ENCODE measurements at places on chromosomes 11 and 22.

DNA sequence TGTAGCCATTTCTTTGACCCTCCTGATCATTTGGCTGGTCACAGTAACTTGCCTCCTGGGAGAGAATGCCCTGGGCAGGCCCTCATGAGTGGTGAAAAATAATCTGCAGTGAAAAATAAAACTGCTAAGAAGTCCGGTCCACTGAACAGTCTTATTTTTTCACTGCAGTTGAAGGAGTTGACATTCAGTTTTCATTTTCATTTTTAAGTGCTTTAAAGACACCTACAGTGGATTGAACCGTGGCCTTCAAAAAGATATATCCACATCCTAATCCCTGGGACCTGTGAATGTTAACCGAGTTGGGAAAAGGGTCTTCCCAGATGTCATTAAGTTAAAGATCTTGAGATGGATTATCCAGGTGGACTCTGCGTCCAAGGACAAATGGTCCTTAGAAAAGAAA is 153.6 kb upstream of the GRK3 start:
- no peak for DNase-seq

DNA sequence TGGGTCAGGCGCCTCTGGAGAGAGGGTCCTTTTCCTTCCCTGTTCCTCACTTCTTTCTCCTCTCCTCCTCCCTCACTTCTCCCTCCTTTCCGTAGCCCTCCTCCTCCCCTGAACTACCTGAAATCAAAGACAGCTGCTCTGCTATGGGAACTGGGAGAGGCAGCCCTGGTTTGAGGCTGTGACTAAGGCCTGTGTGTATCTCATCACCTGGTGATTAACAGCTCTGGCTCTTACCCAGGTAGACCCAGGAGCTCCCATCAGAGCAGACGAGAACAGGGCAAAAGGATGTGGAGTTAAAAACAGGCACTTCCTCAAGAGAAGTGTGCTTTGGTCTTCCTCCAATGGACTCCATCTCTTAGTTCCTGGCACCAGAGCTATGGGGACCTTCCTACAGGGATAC is 5.8 kb downstream of the ISX start:
- DNase-seq = no peak

GRCh38 chr11:35085531-35086165 is 53.3 kb upstream of the CD44 start:
- DNase-seq = no peak

DNA sequence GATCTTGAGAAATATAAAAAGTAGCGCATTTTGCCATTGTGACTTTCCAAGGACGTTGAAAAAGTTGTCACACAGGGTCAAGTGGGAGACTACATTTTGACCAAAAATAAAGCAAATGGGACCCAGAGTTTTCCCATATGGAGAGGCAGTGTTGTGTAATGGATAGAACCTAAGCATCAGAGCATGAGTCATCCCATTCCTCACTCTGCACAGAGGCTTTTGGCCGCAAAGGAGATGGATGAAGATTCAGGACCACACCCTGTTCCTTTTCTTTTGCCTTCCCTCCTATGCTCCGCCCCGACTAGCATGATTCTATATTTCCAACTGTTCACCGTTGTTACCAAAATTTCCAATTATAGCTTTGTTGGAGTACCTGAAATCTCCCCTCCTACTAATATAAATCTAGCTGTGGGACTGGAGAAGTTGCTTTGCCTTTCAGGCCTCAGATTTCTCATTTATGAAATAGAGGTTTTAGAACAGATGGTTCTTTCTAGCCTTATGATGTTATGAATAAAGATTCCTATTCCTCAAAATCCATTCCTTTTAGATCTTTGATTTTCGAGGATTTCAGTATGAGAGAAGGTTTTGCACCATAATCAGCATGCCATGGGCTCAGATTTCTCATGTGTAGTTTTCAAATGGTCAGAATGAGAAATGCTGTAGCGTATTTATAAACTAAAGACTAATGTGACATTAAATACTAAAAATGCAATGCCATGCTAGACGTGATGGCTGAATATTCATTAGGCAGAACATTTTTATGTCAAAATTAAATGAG is 921.9 kb upstream of the TENM4 start:
- DNase-seq = no peak

DNA sequence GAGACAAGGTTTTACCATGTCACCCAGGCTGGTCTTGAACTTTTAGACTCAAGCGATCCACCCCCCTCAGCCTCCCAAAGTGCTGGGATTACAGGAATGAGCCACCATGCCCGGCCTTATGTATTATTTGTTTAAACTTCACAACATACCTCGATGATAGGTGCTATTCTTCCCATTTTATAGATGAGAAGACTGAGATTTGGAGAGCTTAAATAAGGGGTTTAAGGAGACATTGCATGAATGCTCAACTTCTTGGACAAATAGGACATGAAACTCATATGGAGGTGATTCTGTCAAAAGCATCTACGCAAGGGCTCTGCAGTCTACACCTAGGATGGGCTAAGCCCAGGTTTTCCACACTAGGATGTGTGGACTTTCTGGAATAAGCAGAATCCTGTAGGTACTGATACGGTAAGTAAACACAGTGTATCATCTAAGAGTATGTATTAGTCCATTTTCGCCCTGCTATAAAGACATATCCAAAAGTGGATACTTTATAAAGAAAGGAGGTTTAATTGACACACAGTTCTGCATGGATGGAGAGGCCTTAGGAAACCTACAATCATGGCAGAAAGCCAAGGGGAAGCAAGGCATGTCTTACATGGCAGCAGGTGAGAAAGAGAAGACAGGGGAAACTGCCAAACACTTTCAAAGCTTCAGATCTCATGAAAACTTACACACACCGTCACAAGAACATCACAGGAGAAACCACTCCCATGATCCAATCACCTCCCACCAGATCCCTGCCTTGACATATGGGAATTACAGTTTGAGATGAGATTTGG is 62.8 kb upstream of the CAPRIN1 start:
- DNase-seq = no peak

GRCh38 chr11:70737816-70738630 is 339.7 kb downstream of the CTTN start:
- no peak for DNase-seq

GRCh38 chr11:26930518-26931247 is 63.2 kb upstream of the FIBIN start:
- DNase-seq = no peak

DNA sequence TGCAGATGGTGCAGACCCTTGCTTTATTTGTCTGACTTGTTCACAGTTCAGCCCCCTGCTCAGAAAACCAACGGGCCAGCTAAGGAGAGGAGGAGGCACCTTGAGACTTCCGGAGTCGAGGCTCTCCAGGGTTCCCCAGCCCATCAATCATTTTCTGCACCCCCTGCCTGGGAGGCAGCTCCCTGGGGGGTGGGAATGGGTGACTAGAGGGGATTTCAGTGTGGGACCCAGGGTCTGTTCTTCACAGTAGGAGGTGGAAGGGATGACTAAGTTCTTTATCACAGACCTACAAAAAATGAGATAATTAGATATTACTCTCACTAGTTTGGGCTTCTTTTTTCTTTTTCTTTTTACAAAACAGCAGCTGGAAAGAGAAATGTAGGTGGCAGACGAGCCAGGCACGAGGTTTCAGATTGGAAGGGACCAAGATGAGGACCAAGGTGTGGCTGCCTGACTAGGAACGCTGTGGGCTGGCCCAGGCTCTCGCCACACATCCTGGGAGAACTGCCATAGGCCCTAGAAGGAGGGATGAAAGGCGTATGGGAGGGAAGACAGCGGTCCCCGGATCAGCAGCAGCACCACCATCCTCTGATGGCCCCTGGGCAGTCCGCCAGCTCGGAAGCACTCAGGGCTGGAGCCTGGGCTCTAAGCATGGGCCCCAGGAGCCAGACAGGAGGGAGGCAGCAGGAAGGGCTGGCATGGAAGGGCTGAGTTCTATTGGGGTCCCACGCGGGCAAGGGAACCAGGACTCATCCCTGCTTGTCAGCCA is 14.2 kb downstream of the TXN2 start:
- DNase-seq = no peak

DNA sequence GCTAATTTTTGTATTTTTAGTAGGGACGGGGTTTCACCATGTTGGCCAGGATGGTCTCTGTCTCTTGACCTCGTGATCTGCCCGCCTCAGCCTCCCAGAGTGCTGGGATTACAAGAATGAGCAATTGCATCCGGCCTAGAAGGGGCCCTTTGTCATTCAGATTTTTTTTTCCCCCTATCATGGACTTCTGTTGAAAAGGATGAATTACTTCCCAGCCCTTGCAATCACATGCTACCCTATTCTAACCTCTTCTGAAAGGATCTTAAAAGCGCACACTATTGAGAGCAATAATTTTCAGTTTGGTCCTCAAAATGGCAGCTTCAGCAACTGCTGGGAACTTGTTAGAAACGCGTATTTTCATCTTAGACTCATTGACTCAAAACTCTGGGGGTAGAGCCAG is 575.6 kb upstream of the KIRREL3 start:
- DNase-seq = no peak

DNA sequence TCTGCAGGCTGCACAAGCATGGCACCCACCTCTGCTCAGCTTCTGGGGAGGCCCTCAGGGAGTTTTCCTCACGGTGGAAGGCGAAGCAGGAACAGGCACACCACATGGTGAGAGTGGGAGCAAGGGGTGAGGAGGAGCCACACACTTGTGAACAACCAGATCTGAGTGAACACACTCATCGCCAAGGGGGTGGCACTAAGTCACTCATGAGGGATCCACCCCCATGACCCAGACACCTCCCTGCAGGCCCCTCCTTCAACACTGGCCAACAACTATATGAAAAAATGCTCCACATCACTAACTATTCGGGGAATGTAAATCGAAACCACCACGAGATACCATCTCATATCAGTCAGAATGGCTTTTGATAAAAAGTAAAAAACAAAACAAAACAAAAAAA is 722 bp upstream of the KRTAP5-2 start:
- no peak for DNase-seq

- DNase-seq = no peak
Observed at GRCh38 chr22:32539631-32540421, 65.2 kb downstream of the FBXO7 start.

GRCh38 chr11:31995525-31996094 is 95.3 kb upstream of the RCN1 start:
- DNase-seq = no peak

- peak; percentile 40 for DNase-seq
Observed at GRCh38 chr22:32904044-32904443, 102.5 kb downstream of the TIMP3 start.

DNA sequence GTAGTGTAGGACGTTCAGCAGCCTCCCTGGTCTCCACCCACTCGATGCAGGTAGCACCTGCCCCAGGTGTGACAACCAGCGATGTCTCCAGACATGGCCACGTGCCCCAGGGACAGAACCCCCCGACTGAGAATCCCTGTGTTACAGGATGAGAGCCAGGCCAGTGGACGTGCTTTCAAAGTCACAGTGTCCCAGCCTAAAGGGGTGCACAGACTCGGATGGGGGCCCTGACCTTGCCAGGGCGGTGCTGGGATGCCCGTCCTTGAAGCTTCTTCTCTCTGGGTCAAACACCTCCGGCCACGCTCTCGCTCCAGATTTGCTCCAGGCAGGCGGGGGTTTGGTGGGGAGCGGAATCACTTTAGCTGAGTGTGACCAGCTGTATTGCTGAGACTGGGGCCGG is 23.3 kb upstream of the GAL start:
- no peak for DNase-seq

GRCh38 chr11:72850832-72851231 is 36.6 kb downstream of the ATG16L2 start:
- DNase-seq = no peak

DNA sequence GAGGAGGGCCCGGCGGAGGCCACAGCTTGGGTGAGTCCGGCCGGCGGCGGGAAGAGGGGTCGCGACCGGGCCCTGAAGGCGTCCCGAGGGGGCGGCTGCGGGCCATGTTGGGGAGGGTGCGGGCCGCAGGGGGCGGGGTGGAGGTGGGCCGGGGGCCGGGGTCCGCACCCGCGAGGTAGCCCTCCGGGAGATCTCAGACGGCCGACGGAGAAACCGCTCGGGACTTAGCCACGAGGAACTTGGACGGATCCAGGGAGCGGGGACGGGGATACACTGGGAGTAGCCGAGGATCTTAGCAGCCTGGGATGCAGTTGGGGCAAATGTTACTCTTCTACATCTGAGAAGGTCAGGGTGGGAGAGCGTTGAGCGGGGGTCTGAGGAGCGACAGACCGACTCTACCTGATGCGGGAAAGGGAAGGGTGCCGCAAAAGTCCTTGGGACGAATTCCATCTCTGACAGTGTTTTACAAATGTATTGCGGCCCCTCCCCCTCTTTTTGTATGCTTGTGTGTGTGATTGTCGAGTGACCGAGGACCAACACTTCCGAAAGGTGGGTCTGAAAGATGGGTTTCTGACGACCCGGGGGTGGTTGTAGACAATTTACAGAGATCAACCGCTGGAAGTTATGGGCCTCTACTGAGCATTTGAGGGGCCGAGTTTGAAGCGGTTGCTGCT is 658 bp downstream of the STIP1 start:
- DNase-seq = no peak

DNA sequence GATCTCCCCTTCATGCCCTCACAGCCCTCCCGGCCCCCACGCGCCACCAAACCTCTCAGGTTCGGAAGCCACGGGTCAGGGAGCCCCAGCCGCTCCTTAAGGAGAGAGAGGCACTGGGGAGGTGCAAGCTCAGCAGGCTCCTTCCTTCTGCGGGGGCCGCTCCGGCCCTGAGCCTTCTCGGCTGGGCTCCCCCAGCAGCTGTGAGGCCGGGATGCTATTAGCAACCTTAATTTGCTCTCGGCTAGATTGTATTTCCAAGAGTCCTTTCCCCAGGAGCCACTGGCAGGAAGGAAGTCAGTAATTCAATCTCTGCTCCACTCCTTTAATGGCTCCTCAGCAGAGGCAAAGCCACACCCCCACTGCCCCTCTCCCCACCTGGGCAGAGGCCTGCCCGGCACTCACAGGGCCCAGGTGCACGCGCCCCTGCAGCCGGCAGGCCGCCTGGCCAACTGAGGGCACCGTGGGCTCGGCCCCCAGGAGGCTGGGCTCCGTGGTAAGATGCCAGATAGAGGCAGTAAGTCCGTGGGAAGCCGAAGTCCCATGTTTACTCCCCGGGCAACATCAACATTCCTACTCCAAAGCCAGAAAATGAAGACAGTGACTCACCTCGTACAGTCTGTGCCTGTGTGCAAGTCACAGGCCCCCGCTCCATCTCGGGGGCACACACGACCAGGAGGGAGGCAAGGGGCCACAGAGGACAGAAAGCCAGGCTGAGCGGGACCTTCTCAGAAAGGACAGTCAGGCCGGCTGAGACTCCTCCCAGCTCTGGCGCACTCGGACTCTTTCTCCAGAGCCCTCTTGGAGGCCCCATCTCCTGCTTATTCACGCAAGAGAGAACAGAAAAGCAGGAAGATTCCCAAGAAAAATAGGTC is 5.2 kb downstream of the IGSF9B start:
- no peak for DNase-seq

DNA sequence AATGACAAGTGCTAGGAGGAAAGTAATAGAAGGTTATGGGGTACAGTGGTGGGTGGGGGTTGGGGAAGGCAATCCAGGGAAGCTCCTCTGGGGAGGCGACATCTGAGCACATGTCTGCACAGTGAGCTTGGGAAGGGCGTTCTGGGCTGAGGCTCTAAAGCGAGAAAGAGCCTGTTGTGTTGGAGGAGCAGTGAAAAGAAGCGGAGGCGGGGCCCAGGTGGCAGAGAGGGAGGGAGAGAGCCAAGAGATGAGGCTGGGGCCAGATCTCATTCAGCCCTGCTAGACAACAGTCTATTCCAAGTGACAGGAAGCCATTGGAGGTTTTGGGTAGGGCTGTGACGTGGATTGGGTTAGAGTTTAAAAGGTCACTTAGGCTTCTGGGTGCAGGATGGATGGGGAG is 55.3 kb upstream of the PARVG start:
- no peak for DNase-seq

GRCh38 chr11:131474947-131475346 is 104.5 kb downstream of the NTM start:
- no peak for DNase-seq

- no peak for DNase-seq
Observed at GRCh38 chr22:48313175-48313830, 1514.4 kb downstream of the BRD1 start.
